Hematopoietic multipotent progenitor cell treated with erythropoietin and hydrocortisone succinate and interleukin-3 and kit ligand, for 4 days (in vitro differentiated cells): ENCODE measurements at places on chromosomes 2 and 18.

- DNase-seq = no peak
Observed at GRCh38 chr2:205495819-205496218, 186.5 kb upstream of the NRP2 start.

DNA sequence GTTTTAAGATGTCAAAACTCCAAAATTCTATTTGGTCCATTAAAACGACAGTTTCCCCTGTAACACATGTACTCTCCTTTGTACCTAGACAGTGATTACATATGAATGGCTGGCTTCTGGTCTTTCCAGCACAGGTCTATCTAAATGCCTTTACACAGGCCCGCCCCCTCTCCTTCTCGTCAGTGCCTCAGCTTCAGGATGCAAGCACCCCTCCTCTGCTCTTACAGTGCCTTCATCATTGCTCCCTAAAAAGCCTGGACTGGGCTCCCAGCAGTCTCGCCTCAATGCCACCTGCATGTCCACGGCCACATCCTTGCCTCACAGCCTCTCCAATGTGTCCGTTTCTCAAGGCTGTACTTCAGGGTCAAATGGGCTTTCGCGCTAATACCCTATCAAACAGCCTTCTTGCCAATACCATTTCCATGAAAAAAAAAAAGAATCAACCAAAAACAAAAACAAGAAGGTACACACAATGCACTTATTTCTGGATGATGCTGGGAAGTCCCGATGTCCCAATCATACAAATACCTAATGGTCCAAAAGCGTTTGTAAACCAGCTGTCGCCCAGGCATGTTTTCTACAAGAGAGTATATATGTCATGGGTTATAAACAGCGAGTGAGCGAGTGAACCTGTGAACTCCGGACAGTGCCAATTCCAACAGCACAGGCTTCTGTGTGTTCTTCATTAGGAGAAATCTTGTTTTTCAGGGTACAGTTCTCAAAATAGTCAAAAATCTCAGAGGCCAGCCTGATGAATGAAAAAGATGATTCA is 77.2 kb downstream of the EIPR1 start:
- no peak for DNase-seq

GRCh38 chr2:105497094-105497493 is 98.2 kb upstream of the FHL2 start:
- DNase-seq = no peak

GRCh38 chr2:136468799-136469369 is 296.5 kb upstream of the THSD7B start:
- no peak for DNase-seq

- DNase-seq = peak; percentile 1
Observed at GRCh38 chr2:6254441-6254840, 562.3 kb downstream of the SOX11 start.

GRCh38 chr2:216554755-216555154 is 56.1 kb downstream of the RPL37A start:
- DNase-seq = no peak

DNA sequence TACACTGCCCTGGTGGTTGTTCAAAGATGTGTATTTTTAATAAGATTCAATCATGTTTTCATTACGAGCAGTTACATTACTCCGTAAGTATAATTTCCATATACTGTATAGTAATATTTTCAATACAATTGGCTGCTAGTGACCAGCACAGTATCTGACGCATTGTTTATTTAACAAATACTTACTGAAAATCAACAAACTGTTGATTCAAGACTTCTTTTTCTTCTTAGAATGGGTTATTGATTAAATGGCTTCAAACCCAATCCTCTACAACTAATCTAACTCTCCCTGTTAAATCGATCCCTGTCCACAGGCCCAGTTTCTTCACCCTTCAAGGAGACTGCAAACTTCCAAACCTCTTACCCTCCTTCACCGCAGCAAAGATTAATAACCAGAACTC is 18.5 kb downstream of the COBLL1 start:
- DNase-seq = no peak

GRCh38 chr2:28643911-28644334 is 107.7 kb upstream of the PPP1CB start:
- peak; percentile 26 for DNase-seq
